ENCODE measurements at places on chromosomes 2 and 18.
A peak's percentile ranks its signal among the peaks of the same experiment; 100 is the strongest.

DNA sequence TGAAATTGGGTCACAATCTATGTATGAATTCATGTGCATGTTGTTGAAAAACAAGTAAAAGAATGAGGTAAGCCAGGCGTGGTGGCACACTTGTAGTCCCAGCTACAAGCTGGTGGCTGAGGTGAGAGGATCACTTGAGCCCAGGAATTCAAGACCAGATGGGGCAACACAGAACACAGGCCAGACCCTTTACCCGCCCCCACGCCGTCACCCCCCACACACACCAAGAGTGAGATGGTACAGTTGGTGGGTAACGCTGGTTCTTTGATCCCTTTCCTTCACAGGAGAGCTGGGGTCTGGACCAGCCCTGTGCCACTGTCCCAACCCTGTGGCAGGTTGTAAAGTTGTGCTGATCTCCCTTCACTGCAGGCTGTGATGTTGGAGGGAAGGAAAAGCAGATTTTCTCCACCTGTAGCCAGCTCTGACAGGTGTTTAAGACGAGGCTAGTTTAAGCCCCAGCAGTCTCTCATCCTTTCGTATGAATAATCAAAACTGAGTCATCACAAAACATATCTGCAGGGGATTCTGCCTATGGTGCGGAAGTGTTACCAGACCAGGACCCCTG is 13.6 kb downstream of the B3GNT2 start:
- no peak for DNase-seq

DNA sequence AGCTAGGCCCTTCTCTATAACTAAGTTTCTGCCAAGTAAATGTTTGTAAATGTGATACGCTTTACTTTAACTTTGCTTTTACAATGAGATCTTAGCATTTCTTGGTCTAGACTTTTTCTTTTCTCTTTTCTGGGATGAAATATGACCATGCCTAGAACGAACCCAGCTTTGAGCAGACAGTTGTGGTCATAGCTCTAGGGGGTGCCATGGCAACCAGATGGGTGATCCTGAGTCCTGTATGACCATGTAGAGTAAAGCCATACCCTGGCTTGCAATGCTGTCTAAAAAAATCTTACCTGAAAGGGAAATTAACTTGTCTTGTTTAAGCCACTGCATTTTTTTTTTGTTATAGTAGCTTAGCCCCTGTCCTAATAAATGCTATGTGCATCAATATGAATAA is 956.3 kb downstream of the SLC4A3 start:
- DNase-seq = no peak

DNA sequence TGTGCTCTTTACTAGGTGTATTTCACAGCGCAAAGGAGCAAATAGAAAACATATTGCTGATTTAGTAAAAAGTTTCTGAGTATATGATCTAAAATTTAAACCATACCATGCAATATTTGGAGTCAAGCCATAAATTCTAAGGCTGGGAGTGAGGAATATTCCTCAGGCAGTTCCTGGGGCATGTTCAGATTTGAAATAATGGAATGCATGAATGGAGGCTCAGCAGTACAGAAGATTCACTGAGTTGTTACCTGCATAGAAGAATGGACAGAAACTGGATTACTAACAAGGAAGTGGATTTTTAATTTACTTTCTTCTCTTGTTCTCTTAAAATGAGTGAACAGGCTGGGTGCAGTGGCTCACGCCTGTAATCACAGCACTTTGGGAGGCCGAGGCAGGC is 441.0 kb upstream of the MAP2 start:
- DNase-seq = no peak

- no peak for DNase-seq
Measured at GRCh38 chr2:117820444-117820843, 6.0 kb downstream of the DDX18 start.

DNA sequence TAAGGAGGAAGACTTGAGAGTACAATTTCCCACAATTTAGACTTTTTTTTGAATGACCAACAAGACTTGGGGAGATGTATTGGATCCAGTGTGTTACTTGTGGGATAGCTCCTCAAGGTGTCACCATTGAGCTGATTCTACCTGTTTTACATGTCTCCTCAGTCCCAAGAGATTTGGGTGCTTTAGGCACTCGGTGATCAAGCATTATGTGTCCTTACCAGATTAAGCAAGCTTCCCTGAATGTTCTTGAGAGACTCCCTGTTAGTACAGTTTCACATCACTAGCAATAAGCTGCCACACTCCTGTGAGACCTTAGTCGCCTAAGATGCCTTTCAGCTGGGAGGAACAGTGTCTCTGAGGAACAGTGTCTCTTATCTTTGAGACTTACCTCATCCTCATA is 384.3 kb upstream of the SYT4 start:
- DNase-seq = no peak

- no peak for DNase-seq
Measured at GRCh38 chr2:212360068-212360460, 178.5 kb downstream of the ERBB4 start.

DNA sequence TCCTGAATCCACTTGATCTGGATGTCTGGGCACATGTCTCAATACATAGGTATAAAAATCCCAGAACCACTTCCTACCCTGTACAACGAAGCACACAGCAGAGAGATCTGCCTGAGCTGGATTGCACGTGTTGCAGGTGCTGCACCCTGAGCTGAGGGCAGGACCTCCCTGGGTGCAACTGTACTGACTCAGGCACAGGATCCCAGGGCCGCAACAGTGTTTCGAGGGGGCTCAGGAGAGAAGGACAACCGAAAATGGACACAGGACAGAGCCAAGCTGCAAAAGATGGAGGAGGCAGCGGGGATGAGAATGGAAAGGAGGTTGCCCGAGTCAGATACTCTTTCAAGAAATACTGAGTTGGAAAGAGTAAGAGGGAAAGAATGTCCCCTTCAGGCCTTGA is 354.1 kb downstream of the EIPR1 start:
- no peak for DNase-seq

- no peak for DNase-seq
Measured at GRCh38 chr2:54423213-54423612, 32.9 kb upstream of the SPTBN1 start.

- DNase-seq = no peak
Measured at GRCh38 chr18:364256-364826, 96.5 kb upstream of the THOC1 start.

GRCh38 chr2:189444322-189444721 is 3.0 kb downstream of the WDR75 start:
- peak; percentile 26 for DNase-seq

DNA sequence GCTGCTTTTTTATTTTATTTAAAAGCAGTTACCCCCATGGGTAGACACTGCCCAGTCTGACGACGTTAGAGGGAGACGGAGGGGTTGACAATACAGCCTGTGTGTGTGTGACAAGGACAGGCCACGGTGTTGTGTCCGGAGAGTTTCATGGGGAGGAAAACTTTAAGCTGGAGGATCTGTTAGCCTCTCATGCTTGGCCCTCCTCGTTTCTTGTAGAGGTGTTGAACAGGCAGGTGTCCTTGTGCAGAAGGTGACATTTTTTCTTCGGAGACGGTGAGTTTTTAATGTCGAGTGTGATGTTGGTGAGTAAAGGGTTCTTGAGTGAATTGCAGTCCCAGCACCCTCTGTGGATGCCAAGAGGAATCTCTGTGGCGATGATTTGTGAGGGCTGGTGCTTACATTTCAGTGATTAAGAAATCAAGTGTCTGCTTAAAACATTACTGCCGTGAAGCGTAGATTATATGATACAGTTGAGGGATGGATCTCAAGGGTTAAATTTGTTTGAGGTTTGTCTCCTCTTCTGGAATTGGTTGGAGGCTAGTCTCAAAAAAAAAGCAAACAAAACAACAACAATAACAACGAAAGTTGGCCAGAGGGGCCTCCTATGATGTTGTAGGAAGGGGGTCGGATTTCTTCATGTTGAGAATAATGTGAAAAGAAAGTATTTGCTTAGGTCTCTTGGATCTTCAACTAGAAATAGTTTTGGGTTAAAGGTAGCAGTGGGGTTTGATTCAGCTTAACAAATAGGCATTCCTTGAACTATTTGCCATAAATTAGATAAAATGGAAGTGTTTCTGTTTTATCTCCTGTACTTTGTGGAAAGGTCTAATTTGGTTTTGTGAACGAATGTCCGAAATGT is 1.6 kb downstream of the NCOA1 start:
- no peak for DNase-seq

DNA sequence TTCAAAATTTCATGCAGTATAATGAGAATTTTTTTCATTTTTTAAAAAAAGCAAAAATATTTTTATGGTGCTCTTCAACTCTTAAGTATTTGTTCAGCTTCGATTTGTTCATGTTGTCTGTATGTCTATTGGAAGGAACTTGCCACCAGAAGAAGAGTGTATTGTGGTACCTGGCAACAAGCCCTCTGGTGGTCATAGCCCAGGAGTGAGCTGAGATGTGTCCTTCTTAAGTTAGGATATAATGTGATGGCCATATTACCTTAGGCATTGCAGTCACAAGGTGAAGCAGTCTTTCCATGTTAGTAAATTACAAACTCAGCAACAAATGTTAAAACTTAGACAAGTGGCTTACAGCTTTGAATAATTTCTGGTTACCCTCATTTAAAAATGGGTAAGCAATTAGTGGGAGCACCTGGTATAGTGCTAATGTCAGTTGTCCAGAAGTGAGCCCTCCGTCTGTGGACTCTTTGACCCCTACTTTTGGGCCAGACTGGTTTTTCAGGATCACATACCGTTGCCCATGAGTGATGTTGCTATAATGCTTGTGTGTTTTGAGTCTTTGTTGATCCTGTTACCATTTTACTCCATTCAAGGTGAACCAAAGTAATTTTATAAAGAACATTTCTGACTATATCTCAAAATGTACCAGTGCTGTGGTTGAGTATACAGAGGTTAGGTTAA is 57.4 kb downstream of the MYO1B start:
- DNase-seq = no peak

GRCh38 chr2:42029639-42030199 is 18.1 kb upstream of the PKDCC start:
- no peak for DNase-seq

DNA sequence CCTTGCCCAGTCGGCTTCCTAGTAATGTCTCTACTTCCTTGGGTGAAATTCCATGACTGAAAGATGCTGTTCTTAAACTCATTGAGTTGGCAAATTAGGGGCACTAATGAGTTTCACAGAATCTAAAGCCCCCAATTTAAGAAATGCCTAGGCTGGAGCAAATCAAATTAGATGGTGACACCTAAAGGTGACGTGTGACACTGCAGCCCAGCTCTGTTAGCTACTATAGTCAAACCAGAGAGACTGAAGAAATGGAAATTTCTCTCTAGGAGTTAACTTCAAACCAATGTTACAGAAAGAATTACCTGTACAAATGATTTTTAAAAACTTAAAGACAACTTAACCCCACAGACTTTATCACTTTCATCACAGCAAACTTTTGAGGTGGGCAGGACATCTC is 37.2 kb downstream of the LCT start:
- no peak for DNase-seq

GRCh38 chr2:31286961-31287550 is 53.1 kb downstream of the EHD3 start:
- no peak for DNase-seq

GRCh38 chr18:75216911-75217689 is 6.5 kb downstream of the TSHZ1 start:
- DNase-seq = no peak

DNA sequence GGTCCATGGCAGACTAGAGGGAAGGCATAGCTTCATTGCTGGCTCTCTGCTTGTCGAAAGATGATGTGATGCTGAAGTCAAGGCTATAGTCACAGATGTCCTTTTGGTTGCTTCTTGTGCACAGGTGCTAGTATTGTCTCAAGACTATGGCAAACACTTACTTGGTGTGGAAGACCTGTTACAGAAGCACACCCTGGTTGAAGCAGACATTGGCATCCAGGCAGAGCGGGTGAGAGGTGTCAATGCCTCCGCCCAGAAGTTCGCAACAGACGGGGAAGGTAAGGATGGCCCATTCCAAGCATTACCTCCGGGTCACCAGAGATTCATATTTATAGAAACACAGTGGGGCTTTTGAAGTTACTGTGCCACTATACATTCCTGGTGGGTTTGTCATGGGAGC is 95.5 kb upstream of the EML6 start:
- no peak for DNase-seq

DNA sequence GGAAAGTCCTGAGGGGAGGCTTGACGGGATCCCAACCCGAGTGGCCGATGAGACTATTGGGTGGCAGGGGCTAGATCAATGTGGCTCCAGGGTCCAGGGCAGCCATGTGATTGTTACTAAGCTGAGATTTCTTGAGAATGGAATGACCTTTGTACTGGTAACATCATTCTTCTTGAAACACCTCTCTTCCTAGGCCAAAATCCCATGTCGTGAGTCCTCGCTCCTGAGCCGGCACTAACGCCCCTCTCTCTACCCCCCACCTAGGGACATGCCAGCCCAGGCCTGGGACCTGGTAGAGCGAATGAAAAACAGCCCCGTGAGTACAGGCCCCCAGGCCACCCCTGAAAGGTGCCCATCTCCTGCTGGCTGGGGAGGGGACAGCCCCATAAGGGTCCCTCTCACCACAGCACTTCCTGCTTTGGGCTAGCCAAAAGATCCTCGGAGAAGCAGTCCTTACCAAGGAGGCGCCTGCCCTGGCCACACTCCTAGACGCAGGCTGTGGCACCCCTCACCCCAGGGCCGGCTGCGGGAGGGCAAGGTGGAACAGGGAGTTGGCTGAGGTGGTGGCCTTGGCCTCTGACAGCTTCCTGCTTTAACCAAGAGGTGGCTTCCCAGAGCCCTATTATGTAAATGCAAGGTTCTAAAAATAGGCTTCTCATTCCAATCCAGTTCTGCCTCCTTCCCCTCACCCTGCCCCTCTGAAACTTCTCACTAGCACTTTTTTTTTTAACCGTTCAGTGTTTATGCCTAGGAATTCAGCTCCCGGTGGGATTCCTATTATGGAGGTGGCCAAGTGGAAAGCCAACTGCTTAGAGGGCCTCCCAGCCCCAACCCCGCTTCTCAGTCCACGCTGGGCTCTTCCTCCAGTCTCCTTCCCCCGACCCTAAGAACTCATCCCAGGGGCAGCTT is 126.6 kb upstream of the PPP1CB start:
- DNase-seq = peak; percentile 51

DNA sequence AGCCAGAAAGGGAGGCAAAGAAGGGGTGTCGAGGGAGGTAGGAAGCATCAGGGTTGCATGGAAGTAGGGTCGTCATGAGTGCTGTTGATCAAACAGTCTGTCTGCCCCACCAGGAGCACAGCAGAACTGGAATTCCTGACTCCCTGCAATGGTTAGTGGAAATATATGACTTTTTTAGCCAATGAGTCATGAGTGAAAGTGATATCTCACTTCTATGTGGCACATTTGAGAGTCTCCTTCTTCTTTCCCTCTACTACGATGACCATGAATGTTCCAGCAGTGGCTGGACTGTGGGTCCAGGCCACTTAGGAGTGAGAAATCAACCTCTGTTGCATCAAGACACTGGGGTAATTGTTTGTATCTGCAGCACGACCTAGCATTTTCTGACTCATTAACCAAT is 199.5 kb downstream of the TTC32 start:
- no peak for DNase-seq

GRCh38 chr18:3037423-3037915 is 24.5 kb upstream of the LPIN2 start:
- no peak for DNase-seq

Measured in activated naive CD4-positive, alpha-beta T cell treated with anti-CD3 and anti-CD28 coated beads, Interleukin-2, amount 50 U/mL, for 72 hours (primary cell).